ENCODE measurements at places on chromosomes 7 and 10.
A peak's percentile ranks its signal among the peaks of the same experiment; 100 is the strongest.

DNA sequence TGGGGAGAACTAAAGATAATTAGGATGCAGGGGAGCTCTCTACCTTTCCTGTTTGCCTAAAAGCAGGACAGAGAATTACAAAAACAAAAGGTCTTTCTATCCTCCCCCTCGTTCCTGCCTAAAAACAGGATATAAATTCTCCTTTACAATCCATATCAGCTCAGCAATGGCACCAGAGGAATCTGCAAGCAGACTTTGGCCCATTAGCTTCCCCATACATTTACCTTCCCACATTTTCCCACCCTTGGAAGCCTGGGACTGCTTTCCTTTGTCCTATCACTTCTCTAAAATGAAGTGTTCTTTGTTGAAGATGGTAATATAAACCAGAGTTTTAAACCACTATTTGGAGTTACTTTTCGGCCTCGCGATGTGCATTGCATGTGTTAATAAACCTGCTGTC is 15.5 kb downstream of the SHTN1 start:
- no peak for DNase-seq

GRCh38 chr10:69797959-69798358 is 3.7 kb upstream of the COL13A1 start:
- DNase-seq, result no peak

- DNase-seq, result no peak
Measured at GRCh38 chr10:93383562-93383981, 98.6 kb downstream of the MYOF start.

DNA sequence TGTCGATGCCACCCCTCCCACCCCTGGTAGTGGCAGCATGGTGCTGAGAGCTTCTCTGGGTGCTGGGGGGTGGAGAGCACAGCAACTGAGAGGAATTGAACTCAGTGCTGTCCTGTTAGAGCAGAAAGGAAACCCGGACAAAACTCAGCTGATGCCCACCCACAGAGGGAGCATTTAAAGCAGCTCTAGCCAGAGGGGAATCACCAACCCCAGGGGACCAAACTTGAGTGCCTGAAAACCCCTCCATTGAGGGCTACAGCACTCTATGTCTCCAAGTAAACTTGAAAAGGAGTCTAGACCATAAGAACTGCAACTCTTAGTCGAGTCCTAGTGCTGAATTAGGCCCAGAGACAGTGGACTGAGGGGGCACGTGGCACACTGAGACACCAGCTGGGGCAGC is 16.8 kb upstream of the FOXI2 start:
- no peak for DNase-seq

DNA sequence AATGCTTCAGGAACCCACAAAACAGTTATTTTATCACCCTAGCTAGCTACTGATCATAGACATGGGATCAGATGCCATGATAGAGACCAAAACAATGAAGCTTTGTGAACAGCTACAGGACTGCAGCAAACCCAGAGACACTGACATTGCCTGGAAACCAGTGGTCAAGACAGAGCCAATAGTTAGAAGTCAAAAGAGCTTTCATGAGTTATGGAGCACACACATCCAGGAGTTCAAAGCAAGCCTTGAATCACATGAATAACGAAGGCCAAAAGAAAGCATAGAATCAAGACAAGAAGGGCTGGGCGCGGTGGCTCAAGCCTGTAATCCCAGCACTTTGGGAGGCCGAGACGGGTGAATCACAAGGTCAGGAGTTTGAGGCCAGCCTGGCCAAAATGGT is 34.5 kb upstream of the GSAP start:
- no peak for DNase-seq

GRCh38 chr7:134255814-134256213 is 60.9 kb downstream of the SLC35B4 start:
- peak; percentile 88 for DNase-seq

DNA sequence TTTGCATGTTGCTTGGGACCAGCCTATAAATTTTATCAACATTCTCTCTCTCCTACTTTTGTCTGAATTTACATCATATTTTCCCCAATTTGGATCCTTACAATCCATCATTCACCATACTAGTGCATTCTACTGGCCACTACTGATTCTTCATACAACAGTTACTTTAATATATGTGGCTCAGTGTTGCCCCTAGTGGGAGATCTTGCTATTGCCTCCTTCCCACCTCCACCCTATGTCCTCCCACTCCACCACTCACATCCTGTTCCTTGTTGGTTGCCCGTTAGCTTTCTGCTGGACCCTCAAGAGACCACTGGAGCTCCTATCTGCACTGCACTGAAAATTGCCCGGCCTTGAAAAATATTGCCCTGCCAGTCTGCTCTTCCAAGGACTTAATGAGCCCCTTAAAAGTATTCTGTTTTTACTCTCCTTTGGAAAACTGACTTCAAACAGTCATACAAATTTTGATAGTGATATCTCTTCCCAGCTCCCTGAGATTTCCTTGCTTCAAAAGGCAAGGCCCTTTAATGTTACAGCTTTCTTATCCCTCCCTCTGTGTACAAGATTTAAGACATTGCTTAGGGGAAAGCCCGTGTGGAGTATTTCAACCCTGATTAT is 243.2 kb upstream of the TMEM229A start:
- DNase-seq, result peak; percentile 43

DNA sequence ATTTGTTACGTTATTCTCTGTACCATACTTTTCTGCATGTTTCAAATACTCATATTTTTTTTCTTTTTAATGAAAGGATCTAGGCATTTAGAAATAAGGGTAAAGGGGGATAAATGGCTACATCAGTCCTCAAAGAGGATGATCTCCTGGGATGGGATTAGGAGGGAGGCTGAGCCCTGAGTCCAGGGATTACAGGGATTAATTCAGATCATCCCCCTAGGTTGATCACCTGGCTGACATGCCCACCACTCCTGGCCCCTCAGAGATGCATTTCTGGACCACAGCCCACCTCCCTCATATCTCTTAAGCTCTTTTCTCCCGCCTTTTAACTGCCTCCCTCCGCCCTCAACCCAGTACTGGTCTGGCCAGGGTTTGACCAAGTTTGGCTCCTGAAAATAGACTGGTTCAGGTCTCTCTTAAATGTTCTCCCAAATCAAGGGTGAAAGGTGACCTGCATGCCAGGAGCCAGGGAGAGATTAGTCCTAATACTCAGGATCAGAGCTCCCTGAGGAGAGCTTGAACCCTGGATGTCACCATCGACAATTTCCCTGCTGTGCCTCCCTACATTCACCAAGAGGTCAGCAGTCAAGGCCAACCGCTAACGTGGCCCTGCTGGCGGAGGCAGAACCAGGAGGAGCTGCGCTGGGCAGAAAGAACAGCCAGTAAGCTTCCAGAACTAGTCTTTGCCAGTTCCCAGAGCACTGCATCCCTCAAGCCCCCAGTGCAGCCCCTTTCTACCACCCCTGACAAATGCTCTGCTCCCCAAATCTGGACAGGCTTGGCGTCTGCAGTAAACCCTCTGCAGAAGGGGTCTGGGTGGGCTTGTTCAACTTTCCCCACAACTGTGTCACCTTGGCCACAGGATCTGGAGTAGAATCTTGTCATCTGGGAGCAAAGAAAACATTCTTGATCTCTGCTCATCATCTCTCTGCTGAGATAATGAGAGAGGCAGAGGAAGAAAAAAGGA is 3.0 kb upstream of the CCDC136 start:
- DNase-seq, result no peak
